ENCODE measurements at places on chromosomes 3 and 15.

GRCh38 chr3:184359610-184360009 lies 1.8 kb downstream of the CLCN2 start:
- DNase-seq: no peak

- no peak for DNase-seq
Measured at GRCh38 chr3:128328546-128329458, 137.9 kb downstream of the DNAJB8 start.

- DNase-seq: no peak
Measured at GRCh38 chr3:4994144-4994730, 15.0 kb downstream of the BHLHE40 start.

DNA sequence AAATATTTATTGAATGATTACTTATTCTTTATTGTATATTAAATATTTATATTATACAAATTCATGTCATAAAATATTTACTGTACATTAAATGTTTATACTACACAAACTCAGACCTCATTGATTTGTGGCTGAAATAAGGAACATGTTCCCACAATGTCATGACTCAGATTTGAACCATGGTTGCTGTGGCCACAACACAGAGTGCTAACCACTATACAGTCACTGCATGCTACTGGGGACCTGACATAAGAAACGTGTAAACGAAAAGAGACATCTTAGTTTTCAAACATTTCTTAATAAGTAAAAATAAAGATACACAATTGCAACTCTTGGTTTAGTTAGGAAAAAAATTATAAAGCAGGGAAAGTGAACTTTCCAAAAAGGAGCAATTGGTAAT lies 99.1 kb upstream of the AGTR1 start:
- DNase-seq: no peak

DNA sequence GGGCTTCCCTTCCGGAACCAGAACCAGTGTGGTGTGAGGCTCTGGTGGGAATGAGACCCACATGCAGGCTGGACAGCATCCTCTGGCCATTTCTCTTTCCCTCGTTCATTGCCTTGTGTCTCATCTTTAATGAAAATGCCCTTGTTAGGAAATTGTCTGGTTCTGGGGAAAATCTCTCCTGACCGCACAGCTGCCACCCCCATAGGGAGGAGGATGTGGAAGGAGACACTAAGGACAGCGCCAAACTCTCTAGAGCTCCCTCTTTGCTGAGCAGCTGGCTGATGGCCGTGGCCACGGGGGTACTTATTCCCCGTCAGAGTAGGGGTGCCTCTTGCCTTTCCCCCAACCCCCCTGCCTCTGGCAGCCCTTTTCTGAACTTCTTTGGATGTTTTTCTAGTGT lies 297.6 kb upstream of the C2CD4B start:
- no peak for DNase-seq

DNA sequence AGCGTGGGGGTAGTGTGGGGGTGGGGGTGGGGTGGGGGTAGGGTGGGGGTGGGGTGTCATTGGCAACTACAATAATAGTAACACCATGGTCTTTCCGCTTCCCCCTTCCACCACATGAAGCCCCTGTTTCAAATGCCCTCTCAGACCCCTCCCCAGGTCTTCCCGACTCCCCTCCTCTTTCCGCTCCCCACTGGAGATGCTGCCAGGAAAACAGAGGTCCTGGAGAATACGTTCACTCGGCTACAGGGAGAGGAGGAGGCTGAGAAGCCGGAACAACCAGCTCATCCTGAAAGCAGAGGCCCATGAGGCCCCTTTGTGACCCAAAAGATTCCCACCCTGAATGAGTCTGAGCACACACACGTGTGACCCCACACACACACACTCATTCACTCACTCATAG lies 75.4 kb downstream of the CPN2 start:
- no peak for DNase-seq

GRCh38 chr3:172905451-172905850 lies 154.9 kb downstream of the ECT2 start:
- DNase-seq: no peak

GRCh38 chr3:191269289-191270085 lies 59.7 kb upstream of the CCDC50 start:
- DNase-seq: no peak

- no peak for DNase-seq
Measured at GRCh38 chr3:133491481-133492059, 81.9 kb upstream of the CDV3 start.

- DNase-seq: no peak
Measured at GRCh38 chr15:36994790-36995189, 105.6 kb downstream of the MEIS2 start.

- no peak for DNase-seq
Measured at GRCh38 chr15:81285461-81285860, 38.5 kb downstream of the STARD5 start.

- no peak for DNase-seq
Measured at GRCh38 chr3:155271343-155271613, 22.2 kb downstream of the STRIT1 start.

DNA sequence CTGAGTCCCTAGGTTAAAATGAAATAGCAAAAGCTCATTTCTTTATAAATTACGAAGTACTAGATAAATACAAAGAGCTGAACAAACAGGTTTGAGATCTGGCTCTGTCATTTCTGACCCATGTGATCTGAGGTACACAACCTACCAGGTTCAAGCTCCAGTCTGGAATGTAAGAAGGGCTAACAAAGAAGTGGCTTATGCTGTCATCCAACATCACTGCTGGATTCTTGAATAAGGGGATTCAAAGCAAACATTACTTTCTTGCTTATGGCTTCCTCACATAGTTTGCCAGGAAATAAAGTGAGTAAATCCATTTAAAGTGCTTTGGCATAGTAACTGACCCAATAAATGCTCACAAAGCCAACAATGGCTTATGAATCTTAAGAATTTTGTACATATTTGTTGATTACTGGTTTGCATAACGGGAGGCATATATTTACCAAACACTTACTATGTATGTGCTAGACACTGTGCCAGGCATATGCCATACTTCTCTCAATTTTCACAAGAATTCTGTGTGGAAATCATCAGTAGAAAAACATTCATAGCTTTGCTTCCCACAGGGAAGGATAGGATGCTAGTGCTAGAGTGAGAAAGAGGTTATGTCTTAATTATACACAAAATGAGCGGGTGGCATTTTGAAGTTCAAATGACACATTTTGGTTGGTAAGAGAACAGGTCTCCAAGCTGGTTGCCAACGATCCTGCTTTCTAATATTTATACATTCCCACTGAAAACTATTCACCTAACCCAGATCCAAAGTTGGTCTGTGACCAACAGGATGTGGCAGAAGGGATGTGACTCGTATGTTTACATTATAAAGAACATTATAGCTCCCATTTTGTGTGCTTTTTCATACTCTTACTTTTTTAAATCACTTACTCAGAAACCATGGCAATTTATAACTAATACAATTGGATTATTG lies 38.7 kb upstream of the CSPG5 start:
- no peak for DNase-seq

GRCh38 chr3:138371070-138371965 lies 22.9 kb downstream of the MRAS start:
- no peak for DNase-seq

GRCh38 chr3:57999417-58000115 lies 8.7 kb upstream of the FLNB start:
- DNase-seq: no peak

DNA sequence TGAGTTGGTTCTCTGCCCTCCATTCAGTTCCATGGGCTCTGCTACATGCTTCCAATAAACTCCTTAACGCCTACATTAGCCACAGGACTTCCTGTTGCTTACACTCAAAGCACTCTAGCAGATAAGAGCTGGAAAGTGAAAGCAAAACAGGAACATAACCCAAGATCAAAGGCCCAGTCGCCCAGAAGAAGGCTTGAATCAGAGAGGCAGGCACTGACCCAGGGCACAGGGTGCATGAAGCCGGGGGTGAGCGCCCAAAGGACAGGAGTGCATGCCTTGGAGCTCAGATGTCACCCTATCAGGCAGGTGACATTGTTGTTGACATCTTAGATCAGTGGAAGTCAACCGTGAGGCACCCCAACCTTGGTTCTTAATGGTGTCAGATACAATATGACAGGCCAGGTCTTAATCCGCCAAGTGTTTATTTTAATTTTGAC lies 235.1 kb downstream of the UACA start:
- DNase-seq: no peak

GRCh38 chr15:67784090-67784781 lies 41.1 kb upstream of the SKOR1 start:
- no peak for DNase-seq

DNA sequence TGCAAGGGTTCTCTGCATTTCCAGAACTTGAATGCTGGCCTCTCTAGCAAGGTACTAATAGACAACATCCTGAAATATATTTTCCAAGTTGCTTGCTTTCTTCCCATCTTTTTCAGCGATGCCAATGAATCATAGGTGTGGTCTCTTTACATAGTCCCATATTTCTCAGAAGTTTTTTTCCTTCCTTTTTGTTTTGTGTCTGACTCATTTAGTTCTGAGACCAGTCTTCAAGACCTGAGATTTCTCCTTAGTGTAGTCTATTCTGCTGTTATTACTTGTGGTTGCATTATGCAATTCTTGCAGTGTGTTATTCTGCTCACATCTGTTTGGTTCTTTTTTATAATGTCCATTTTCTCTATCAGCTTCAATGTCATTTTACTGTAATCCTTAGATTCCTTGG lies 1265.0 kb upstream of the ALCAM start:
- DNase-seq: no peak

DNA sequence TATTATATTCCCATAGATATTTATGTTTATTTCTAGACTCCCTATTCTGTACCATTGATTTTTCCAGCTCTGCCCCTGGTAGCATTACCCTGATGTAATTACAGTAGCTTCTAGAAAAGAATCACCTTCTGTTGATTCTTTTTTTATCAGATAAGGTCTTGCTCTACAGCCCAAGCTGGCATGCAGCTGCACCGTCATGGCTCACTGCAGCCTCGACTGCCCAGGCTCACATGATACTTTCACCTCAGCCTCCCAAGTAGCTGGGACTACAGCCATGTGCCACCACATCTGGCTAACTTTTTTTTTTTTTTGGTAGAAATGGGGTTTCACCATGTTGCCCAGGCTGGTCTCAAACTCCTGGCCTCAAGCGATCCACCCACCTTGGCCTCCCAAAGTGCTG lies 41.8 kb downstream of the SLC24A1 start:
- DNase-seq: no peak

- DNase-seq: no peak
Measured at GRCh38 chr3:104360038-104360437, 1006.7 kb upstream of the ALCAM start.

DNA sequence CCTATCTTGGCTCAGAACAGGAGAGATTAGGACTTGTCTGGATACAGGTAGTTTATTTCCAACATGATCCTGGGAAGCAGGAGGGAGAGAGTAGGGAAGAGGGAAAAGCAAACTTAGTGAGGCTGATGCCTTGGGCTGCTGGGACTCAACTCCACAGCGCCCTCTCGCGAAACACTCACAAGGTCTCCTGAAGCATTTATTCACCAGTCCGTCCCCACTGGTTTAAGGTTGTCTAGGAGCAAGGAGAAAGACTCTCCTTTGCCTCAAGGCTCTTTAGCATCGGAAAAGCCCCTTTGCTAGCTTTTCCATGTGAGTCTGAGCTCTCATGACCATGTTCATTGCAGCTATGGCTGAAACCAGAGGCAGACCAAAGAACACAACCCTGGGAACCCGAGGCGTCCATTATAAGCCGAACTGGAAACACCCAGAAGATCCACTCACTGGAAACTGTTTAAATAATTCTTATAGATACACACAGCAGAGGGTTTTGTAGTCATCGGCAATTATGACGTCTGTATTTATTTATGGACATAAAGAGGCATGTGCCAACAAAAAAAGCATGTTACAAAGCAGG lies 244.5 kb downstream of the CD47 start:
- DNase-seq: no peak

DNA sequence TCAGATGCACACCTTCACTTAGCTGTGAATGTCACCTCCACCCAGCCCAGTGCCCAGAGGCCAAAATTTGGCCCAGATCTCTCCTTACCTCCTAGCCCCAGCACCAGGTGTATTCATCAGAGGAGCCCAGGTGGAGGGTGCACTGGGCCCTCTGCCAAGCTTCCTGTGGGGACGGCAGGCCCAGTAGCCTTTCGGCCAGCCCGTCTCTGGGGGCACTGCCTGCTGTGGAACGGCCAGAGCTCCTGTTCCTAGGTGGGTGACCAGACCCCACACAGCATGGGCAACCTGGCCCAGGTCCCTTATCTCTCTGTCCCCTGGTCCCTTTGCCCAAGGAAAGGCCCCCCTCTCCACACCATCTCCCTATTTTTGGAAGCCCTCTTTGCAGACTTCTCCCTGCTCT lies 67.8 kb downstream of the AAGAB start:
- DNase-seq: no peak

DNA sequence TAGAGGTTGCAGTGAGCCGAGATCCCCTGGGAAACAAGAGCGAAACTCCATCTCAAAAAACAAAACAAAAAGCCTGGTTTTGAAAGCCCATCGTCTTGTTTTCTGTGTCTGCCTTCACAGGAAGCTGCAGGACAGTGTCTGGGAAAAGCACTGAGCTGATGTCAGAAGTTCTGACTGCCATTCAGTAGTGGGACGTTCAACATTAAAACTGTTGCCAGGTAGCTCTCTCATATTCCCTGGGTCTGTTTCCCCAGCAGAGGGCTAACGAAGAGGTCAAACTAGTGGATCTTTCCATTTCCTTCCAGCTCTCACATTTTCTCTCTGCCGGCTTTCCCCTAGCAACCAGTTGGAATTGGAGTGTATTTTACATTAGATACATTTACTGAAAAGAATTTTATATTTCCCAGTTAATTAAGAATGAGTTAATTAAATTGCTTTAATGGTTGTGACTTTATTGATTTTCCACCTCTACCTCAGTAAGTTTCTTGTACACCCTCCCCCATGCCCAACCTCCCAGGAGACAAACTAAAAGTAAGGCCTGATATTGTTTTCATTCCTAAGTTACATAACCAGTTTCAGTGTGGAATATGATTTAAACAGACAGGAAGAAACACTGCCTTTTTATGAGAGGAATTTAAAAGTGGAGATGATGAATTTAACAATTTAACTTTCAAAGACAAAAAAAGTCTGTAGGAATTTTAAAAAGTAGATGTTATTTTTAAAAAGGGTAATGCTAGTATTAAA lies 29.9 kb downstream of the RCN2 start:
- DNase-seq: no peak

GRCh38 chr3:65714134-65714533 lies 324.6 kb downstream of the MAGI1 start:
- DNase-seq: no peak

DNA sequence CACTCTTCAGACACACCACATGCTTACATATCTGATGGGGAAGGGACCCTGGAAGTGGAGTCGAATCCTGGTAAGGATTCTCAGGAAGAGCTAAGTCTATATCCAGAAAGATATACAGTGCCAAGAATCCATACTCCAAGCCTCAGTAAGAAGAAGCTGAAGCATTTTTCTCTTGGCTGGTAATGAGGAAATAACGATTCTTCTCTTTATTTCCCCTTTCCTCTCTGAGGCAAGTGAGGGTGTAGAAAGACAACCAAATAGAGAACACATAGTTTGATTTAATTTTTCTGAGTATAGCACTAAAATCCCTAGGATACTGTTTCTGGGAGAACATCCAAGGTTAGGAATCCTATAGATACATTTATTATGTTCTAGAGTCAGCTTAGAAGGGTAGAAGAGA lies 857.3 kb downstream of the TUSC7 start:
- DNase-seq: no peak
